Activated T-cell treated with anti-CD3 and anti-CD28 coated beads, Interleukin-2, amount 50 U/mL, for 72 hours (primary cell): ENCODE measurements at places on chromosomes 7 and 10.
A peak's percentile ranks its signal among the peaks of the same experiment; 100 is the strongest.

DNA sequence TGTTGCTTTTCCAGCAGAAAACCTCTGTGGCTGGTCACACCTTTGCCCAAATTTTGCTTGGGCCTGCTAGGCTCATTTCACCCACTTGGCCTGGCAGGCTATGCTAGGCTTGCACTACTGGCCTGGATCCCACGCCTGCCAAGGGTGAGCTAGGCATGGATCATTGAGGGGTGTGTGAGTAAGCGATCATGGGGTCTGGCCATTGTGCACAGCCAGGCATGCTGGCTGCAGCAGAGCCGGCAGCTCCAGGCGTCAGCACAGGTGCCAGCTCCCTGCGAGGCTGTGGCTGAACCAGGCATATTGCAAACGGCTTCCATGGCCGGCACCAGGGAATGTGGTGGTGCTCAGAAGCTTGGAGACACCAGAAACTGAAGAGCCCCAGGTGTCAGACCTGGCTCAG lies 19.2 kb downstream of the CFAP70 start:
- no peak overlapping the region for H3K27ac ChIP-seq
- H3K4me3 ChIP-seq = no peak overlapping the region
- no peaks in the 10 kb centered on the region for H3K27me3 ChIP-seq

DNA sequence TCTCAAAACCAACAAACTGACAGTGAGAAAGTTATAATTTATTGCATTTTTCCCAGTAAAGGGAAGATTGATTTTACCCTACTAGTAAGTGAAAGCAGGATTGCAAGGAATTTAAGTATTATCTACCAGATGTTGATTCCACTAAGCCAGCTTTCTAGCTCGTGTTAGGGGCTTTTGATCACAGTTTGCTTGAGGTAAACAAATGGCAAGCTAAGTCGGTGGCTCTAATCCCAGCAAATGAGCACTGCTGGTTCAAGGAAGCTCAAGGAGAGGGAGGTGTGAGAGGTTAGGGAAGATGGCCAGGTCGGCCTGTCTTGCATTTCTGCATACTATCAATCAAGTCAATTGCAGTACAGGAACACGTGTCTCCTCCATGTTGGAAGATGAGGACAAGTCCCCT lies 448.7 kb upstream of the POM121L12 start:
- no peaks in the 10 kb centered on the region for H3K27me3 ChIP-seq
- no peak for DNase-seq
- H3K4me3 ChIP-seq = no peak overlapping the region

GRCh38 chr10:105615715-105616365 lies 974.8 kb downstream of the SORCS3 start:
- H3K4me1 ChIP-seq = no peaks in the 10 kb centered on the region
- no peak overlapping the region for H3K27ac ChIP-seq
- H3K36me3 ChIP-seq = no peaks in the 10 kb centered on the region
- H3K27me3 ChIP-seq = no peaks in the 10 kb centered on the region
- H3K4me3 ChIP-seq = no peak overlapping the region

GRCh38 chr7:25567430-25567829 lies 339.1 kb upstream of the NPVF start:
- no peak for DNase-seq
- H3K36me3 ChIP-seq = no peaks in the 10 kb centered on the region
- no peaks in the 10 kb centered on the region for H3K4me1 ChIP-seq
- H3K4me3 ChIP-seq = no peak overlapping the region
- H3K27me3 ChIP-seq = no peaks in the 10 kb centered on the region

- no peak overlapping the region for H3K4me3 ChIP-seq
- H3K4me1 ChIP-seq = no peaks in the 10 kb centered on the region
- no peak for DNase-seq
- H3K36me3 ChIP-seq = peaks cover 1% of the 10 kb centered on the region
These were observed 256.0 kb upstream of the AUTS2 start for GRCh38 chr7:69342154-69342884.

- no peaks in the 10 kb centered on the region for H3K27me3 ChIP-seq
- H3K36me3 ChIP-seq = peaks cover 4% of the 10 kb centered on the region
- H3K27ac ChIP-seq = no peak overlapping the region
- no peak overlapping the region for H3K4me3 ChIP-seq
- H3K4me1 ChIP-seq = peaks cover 8% of the 10 kb centered on the region
These were observed 2.9 kb upstream of the SPACDR start for GRCh38 chr7:100466653-100467605.

GRCh38 chr7:75650062-75650461 lies 88.7 kb downstream of the HIP1 start:
- H3K27me3 ChIP-seq = no peaks in the 10 kb centered on the region
- H3K27ac ChIP-seq = no peak overlapping the region
- no peaks in the 10 kb centered on the region for H3K36me3 ChIP-seq

GRCh38 chr10:52741851-52742250 lies 30.7 kb downstream of the MBL2 start:
- no peak for DNase-seq
- H3K36me3 ChIP-seq = no peaks in the 10 kb centered on the region
- H3K4me1 ChIP-seq = no peaks in the 10 kb centered on the region
- no peaks in the 10 kb centered on the region for H3K27me3 ChIP-seq
- no peak overlapping the region for H3K4me3 ChIP-seq

DNA sequence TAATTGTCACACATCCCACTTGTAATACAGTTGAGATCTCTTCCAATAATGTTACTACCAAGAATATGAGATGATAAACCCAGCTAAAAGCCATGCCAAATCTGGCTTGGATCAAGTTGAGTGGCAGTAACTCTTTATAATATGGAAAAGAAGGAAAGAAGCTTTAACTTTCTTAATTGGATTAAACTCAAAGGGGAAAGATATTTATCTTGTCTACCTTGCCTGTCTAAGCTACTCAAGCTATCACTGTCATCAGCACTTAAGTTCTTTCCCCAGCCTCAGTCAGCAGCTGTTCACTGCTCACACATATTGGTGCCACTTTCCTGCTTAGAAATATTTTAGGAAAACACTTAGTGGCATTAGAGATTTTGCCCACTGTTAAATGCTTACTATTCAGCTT lies 350.7 kb downstream of the IPMK start:
- no peak overlapping the region for H3K27ac ChIP-seq
- no peaks in the 10 kb centered on the region for H3K27me3 ChIP-seq
- H3K4me1 ChIP-seq = no peaks in the 10 kb centered on the region
- DNase-seq = no peak
- H3K36me3 ChIP-seq = no peaks in the 10 kb centered on the region
- H3K4me3 ChIP-seq = no peak overlapping the region

GRCh38 chr7:50614721-50615518 lies 49.7 kb upstream of the DDC start:
- H3K4me3 ChIP-seq = no peak overlapping the region
- peaks cover 13% of the 10 kb centered on the region for H3K4me1 ChIP-seq
- DNase-seq = no peak
- H3K27ac ChIP-seq = no peak overlapping the region
- no peaks in the 10 kb centered on the region for H3K36me3 ChIP-seq

DNA sequence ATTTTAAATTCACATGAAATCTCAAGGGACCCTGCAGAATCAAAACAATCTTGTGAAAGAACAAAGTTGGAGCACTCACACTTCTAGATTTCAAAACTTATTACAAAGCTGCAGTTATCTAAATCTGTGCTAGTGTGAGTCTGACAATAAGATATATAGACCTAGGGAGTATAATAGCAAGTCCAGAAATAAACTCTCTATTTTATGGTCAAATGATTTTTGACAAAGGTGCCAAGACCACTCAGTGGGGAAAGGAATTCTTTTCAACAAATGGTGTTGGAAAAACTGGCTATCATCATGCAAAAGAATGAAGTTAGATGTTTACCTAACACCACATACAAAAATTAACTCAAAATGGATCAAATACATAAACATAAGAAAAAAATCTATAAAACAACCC lies 68.2 kb downstream of the TFEC start:
- H3K4me3 ChIP-seq = no peak overlapping the region
- no peak for DNase-seq
- H3K36me3 ChIP-seq = no peaks in the 10 kb centered on the region
- H3K27me3 ChIP-seq = no peaks in the 10 kb centered on the region
- no peaks in the 10 kb centered on the region for H3K4me1 ChIP-seq
- no peak overlapping the region for H3K27ac ChIP-seq

DNA sequence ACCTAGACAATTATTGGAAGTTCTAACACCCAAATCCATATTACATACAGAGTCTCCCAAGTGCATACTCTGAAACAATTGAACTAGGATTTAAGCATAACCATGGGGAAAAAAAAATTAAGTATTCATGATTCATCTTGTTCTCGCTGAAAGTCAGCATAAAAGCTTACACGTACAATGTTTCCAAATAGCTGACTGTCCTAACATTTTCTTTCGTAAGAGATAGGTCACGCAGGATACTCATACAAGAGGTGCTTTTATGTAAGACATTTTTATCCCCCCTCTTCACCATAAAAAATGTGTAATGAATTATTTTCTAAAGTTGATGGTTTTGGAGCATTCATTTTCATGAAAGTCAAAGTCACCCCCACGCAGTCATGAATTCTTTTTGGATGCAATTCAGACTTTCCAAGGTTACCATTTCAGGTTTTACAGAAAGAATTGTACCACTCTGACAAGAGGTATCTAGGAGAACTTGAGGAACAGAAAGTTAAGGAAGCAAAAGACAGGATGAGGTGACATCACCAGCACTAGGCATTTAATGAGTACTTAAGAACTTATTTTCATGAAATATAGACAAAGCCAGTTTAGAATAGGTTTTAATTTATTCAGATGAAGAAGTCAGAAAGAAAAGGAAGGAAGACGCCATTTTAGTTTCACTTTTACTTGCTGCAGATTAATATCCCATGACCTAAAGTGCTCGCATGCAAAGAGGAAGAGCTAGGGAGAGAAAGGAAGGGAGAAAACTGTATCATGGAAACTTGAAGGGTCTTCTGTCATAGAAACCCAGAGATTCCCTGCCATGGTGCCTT lies 55.8 kb downstream of the TMEM26 start:
- peak overlapping the region; percentile 87 for H3K4me3 ChIP-seq
- peaks cover 10% of the 10 kb centered on the region for H3K4me1 ChIP-seq
- no peaks in the 10 kb centered on the region for H3K36me3 ChIP-seq
- peak overlapping the region; percentile 91 for H3K27ac ChIP-seq
- no peaks in the 10 kb centered on the region for H3K27me3 ChIP-seq

DNA sequence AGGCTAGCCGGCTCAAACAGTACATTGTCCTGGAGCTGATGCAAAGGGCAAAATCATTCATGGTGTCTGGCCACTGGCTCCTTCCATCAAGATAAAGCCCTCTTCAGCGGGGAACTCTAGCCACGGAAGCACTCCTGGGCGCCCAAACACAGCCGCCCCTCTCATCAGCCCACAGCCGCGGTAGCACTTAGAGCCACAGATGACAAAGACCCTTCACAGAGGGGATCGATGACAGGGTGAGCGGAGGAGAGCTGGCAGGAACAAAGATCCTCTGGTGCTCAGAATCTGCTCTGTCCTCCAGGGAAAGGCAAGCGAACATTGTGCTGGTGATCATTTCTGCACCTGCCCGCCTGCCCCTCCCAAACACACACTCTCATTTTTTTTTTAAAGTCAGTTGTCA lies 222.2 kb upstream of the NRP1 start:
- DNase-seq = no peak
- peaks cover 5% of the 10 kb centered on the region for H3K4me1 ChIP-seq
- H3K27ac ChIP-seq = no peak overlapping the region
- no peaks in the 10 kb centered on the region for H3K36me3 ChIP-seq

- DNase-seq = no peak
- peaks cover 74% of the 10 kb centered on the region for H3K4me1 ChIP-seq
- no peaks in the 10 kb centered on the region for H3K27me3 ChIP-seq
- peak overlapping the region; percentile 60 for H3K27ac ChIP-seq
- H3K4me3 ChIP-seq = no peak overlapping the region
These were observed 55.2 kb downstream of the CDK6 start for GRCh38 chr7:92781117-92781720.

GRCh38 chr10:6201516-6201975 lies 1.2 kb upstream of the PFKFB3 start:
- peaks cover 15% of the 10 kb centered on the region for H3K36me3 ChIP-seq
- no peaks in the 10 kb centered on the region for H3K27me3 ChIP-seq
- DNase-seq = peak; percentile 85
- peak overlapping the region; percentile 71 for H3K27ac ChIP-seq

- H3K27ac ChIP-seq = no peak overlapping the region
- DNase-seq = no peak
- no peaks in the 10 kb centered on the region for H3K27me3 ChIP-seq
- peaks cover 33% of the 10 kb centered on the region for H3K4me1 ChIP-seq
These were observed 161.9 kb downstream of the GRK5 start for GRCh38 chr10:119368991-119369869.

GRCh38 chr7:48083114-48083830 lies 5.8 kb upstream of the UPP1 start:
- peaks cover 1% of the 10 kb centered on the region for H3K36me3 ChIP-seq
- H3K27me3 ChIP-seq = no peaks in the 10 kb centered on the region
- H3K27ac ChIP-seq = peak overlapping the region; percentile 62

DNA sequence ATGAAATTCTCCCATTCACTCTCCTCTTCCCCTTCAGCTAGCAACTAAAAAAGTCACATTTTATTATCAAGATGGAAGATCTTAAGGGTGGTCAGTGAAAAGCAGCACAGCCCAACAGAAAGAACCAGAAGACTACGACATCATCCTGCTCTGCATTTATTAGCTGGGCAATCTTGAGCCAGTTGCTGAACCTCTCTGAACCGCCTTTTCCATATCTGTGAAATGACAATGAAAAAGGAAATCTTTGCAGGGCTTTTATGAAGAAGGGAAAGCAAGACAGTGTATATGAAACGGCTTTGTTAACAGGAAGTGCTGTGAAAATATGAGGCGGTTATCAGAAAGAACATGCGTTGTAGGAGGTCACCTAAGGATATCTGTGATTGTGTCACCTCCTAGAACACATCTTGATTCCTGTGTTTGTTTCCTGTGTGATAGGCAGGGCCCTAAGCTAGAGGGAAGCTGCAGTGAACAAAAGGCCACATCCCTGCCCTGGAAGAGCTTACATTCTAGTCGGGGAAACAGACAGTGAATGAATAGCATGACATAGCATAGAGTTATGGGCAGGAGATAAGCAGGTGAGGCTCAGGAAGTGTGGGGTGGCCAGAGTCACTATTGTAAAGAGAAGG lies 36.0 kb upstream of the KCNMA1 start:
- H3K4me1 ChIP-seq = no peaks in the 10 kb centered on the region
- H3K27ac ChIP-seq = no peak overlapping the region
- DNase-seq = no peak

- H3K27me3 ChIP-seq = peaks cover 26% of the 10 kb centered on the region
- H3K36me3 ChIP-seq = peaks cover 2% of the 10 kb centered on the region
- H3K27ac ChIP-seq = no peak overlapping the region
- H3K4me1 ChIP-seq = peaks cover 39% of the 10 kb centered on the region
These were observed 3.0 kb downstream of the IRF5 start for GRCh38 chr7:128940494-128941322.

GRCh38 chr10:17023386-17024298 lies 106.0 kb downstream of the CUBN start:
- peak; percentile 81 for DNase-seq
- peak overlapping the region; percentile 68 for H3K4me3 ChIP-seq
- peak overlapping the region; percentile 72 for H3K27ac ChIP-seq
- peaks cover 3% of the 10 kb centered on the region for H3K36me3 ChIP-seq
- H3K4me1 ChIP-seq = peaks cover 61% of the 10 kb centered on the region
- H3K27me3 ChIP-seq = no peaks in the 10 kb centered on the region

- peak overlapping the region; percentile 87 for H3K4me3 ChIP-seq
- peak overlapping the region; percentile 97 for H3K27ac ChIP-seq
- peaks cover 7% of the 10 kb centered on the region for H3K27me3 ChIP-seq
- DNase-seq = peak; percentile 78
- no peaks in the 10 kb centered on the region for H3K36me3 ChIP-seq
- H3K4me1 ChIP-seq = peaks cover 82% of the 10 kb centered on the region
These were observed 28.9 kb upstream of the EZH2 start for GRCh38 chr7:148912758-148913541.

- no peak overlapping the region for H3K27ac ChIP-seq
- peaks cover 15% of the 10 kb centered on the region for H3K36me3 ChIP-seq
- no peak overlapping the region for H3K4me3 ChIP-seq
- DNase-seq = no peak
- peaks cover 23% of the 10 kb centered on the region for H3K27me3 ChIP-seq
These were observed 7.7 kb upstream of the NT5C3A start for GRCh38 chr7:33070277-33070676.
